ENCODE measurements at places on chromosomes 7 and 10.

GRCh38 chr10:84181631-84182030 lies 8.0 kb downstream of the GPR15LG start:
- no peak for DNase-seq

DNA sequence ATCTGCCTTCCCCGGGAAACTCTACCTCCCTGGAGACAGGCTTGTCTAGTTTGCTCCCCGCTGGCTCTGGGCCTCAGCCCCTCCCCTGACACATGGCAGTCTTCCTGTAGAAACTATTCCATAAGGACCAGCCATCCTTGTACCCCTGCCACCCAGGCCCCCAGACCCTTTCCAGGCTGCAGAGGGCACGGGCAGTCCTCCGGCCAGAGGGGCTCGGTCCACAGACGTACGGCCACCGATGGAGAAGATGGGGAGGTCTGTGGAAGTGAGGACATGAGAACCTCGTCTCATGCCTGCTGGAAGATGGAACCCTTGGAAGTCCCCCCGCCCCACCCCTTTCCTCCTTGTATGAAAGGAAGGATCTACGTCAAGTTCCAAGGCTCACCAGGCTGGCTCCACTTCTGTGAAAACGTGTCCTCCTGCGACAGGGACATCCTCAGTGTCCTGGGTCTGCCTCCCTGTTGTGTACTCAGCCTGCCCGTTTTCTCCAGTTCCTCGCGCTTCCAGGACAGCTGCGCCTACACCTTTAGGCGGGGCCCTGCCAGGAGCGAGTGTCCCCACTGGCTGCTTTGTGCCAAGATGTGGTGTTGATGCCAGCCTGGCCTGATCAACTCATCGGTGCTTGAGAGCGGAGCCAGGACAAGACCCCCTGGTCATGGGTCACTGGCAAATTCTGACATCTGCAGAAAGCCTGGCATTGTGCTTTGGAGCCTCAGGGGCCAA lies 414.9 kb downstream of the GLRX3 start:
- no peak for DNase-seq

- DNase-seq = no peak
Observed at GRCh38 chr7:85426487-85426960, 239.7 kb upstream of the SEMA3D start.

DNA sequence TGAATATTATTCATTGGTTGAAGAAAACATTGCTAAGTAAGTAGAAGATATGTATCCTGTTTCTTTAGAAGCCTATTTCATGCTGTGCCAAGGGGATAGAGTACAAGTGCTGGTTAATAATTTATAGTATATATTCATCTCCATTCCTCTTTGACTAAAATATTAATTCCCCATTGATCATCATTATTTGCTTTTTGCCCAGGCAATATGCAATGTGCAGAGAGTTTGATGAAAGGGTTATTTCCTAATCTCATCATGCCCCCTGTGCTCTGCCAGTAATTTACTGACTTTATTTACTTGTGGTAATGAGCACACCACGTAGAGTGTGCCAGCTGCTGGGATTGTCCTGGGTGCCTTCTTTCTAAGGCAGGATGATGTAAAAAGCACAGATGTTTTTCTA lies 180.9 kb downstream of the REEP3 start:
- DNase-seq = no peak

DNA sequence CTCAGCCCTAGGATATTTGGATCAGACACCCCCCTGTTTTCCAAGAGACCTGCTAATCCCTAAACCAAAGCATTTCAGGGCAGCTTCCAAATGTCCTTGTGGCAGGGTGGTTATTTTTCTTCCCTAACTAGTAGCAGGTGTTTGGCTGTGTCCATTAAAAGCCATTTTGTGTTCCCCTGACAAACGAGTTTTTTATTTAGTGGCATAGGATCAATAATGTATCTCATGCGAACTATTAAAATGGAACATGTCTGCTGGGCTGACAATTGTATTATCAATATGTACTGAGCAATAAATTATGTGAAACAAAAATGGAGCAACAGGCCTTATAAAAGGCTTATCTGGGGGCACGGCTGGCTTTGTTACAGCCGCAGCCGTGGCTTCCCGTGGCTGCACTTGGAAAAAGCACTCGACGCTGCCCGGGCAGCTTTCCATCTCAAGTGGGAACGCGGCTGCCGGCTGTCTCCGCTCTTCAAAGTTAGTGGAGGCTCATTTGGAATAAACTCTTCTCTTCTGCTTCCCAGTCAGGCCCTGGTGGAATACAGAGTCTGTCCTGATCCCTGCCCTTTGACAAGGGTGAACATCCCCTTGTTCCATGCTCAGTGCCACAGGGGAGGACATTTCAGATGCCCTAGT lies 554.3 kb downstream of the TYW1 start:
- DNase-seq = no peak

GRCh38 chr10:74040200-74041126 lies 42.5 kb downstream of the VCL start:
- DNase-seq = no peak

- DNase-seq = no peak
Observed at GRCh38 chr10:72720814-72721660, 29.1 kb downstream of the MCU start.

GRCh38 chr7:98283127-98283886 lies 1.8 kb downstream of the BRI3 start:
- no peak for DNase-seq

- DNase-seq = no peak
Observed at GRCh38 chr10:108850138-108850854, 1073.0 kb downstream of the XPNPEP1 start.

- DNase-seq = no peak
Observed at GRCh38 chr10:133608855-133609254, 17.7 kb downstream of the FRG2B start.

- no peak for DNase-seq
Observed at GRCh38 chr7:30566596-30566995, 28.1 kb upstream of the GARS1 start.

DNA sequence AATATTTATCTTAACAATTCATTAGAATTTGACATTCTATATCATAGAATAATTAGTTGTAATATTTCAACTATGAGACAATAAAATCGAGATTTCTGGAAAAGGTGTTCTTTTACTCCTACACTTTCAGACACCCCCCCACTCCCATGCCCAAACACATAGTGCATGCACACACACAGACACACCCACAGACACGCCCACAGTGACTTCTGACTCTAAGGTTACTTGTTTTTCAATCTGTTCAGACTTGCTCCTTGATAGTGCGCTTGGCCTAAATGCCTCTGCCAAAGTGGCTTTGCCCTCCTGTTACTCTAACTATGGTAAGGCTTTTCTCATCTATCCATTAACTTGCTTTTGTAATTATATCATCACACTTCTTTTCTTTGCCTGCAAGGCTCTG lies 144.0 kb upstream of the PPP1R3A start:
- no peak for DNase-seq

DNA sequence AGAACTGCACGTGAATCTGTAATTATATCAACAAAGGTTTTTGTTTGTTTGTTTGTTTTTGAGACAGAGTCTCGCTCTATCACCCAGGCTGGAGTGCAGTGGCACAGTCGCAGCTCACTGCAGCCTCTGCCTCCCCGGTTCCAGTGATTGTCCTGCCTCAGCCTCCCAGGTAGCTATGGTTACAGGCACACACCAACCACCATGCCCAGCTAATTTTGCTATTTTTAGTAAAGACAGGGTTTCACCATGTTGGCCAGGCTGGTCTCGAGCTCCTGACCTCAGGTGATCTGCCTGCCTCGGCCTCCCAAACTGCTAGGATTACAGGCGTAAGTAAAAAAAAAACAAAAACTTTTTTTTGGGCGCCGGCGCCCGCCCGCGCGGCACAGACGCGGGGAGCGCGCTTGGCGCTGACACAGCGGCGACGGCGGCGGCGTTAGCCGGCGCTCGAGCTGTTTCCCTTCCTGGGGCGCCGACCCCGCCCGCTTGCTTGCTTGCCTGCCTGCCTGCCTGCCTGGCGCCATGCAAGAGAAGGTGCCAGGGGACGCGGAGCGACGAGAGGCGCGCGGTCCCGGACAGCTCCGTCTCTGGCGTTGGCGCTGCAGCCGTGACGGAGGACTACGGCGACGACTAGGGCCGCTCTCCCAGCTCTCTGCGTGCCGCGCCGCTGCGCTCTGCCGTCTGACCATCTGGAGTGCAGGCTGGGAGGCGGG lies 171.4 kb upstream of the NUPR2 start:
- DNase-seq = peak; percentile 27

DNA sequence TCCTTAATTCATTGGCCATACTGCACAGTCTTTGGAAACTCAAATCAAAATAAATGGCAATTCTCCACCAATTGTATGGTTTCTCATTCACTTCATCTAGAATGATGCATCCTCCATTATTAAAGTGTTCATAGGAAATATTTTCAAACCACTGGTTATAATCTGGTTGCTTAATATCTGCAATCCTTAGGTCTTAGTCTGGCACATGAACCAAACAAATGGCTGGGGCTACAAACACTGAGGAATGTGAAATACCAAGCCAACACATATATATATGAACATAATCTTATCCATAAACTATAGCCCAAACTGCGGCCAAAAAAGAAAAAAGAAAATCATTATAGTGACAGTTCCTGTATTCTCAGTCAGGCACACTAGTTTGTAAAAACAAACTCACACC lies 5.7 kb upstream of the MSS51 start:
- DNase-seq = no peak

- DNase-seq = no peak
Observed at GRCh38 chr7:22587322-22587721, 87.3 kb upstream of the STEAP1B start.

DNA sequence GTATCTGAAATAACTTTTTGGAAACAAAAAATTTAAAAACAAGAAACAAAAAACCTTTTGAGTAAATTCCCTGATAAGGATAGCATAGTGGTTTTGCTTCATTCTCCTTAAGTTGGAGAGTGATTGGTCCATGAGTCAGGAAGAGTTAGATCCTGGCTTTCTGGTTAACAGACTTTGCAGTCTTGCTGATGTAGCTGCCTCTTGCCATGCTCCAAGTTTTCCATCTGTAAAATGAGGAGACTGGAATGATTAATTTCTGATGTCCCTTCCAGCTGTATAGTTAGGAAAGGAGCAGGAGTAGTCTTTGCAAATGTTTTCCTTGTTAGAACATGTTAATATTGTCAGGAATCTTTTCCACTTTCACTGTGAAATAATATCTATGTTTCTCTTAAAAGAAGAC lies 266.6 kb downstream of the DNAJB9 start:
- DNase-seq = no peak

DNA sequence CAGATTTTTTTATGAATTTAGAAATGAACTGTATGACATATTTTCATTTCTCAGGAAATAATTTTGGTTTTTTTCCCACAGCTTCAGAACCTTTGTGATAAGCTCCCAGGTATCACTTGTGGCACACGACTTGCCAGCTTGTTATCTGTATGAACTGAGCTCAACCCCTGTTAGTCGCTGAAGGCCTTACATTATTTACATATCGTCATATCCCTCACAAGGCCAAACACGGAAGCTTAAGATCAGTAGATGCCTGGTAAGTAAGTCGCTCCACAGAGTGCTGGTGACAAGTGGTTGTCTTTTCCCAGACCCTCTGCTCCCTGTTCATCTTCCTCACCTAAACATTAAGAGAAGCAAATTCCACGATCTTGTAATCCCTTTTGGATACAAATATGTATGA lies 55.2 kb downstream of the RAPGEF5 start:
- no peak for DNase-seq

DNA sequence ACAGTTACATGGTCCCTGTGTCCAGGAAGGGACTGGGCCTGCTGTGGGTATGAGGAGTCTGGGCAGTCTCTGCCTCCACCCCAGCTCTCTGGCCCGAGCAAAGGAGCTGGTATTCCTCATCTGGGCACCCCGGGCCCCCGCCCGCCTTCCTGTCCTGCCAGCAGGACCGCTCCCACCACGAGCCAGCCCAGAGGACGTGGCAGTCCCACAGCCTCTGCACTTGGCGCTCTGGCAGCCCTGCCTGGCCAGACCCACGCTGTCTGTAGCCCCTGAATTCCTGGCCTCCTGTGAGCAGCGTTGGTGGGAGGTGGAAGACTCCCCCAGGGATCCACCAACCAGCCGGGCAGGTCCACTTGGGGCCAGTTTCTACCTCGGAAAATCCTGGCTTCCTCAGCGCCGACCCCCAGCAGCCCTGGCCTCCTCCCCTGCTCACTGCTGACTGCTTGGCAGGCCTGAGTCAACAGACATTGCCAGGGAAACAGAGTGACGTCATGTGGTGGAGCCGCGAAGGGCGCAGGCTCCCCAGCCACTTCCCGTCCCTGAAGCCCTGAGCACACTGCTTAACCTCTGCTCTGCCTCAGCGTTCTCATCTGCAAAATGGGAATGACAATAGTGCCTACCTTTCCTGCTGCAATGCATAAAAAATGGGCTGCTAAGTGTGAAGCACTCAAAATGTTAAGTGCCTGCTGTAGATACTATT lies 21.6 kb upstream of the LIMK1 start:
- peak; percentile 46 for DNase-seq

DNA sequence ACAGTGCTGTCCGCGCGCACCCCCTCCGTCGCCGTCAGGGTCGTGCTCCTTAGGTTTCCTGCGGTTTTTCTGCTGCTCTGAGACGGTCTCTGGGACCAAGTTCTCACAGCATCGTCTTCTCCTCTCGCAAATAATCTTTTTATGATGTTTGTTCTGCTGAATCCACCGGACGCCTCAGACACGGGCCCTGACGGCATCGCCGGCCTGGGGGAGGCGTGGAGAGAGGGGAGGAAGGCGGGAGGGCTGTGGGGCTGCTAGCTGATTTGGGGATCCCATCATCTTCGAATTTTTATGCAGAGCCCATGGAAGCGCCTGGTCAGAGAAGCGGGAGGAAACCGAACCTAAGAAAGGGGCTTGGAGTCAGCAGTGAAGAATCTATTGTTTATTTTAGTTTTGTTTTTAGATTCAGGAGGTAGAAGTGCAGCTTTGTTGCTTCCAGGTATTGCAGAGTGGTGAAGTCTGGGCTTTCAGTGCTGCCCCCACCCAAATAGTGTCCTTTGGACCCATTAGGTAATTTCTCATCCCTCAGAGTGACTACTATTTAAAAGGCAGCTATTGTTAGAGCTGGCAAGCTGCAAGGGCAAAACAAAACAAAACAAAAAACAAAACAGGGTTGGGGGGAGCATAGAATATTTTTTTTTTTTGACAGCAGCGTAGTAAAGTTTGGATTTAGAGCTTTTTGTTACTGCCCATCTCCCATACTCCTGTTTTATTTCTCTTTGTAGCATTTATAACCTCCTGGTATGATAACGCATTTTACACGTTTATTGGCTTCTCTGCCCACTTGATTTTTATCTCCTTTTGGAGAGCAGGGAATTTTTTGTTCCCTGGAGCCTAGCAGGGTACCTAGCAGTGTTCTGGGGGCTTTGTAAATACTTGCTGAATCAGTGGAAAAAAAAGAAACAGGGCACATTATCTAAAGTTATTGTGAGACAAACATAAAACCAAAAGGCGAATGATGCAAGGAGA lies 92.6 kb downstream of the SPAG6 start:
- peak; percentile 59 for DNase-seq

- no peak for DNase-seq
Observed at GRCh38 chr7:44107116-44107960, 3.2 kb downstream of the AEBP1 start.

- DNase-seq = no peak
Observed at GRCh38 chr7:2465928-2466327, 10.3 kb downstream of the GRIFIN start.
